Right forelimb (tissue), 1 donor: ENCODE measurements at places on chromosomes 12 and 14.
A peak's percentile ranks its signal among the peaks of the same experiment; 100 is the strongest.

- DNase-seq, result no peak
Observed at GRCh38 chr12:12613344-12613743, 1.7 kb downstream of the CREBL2 start.

DNA sequence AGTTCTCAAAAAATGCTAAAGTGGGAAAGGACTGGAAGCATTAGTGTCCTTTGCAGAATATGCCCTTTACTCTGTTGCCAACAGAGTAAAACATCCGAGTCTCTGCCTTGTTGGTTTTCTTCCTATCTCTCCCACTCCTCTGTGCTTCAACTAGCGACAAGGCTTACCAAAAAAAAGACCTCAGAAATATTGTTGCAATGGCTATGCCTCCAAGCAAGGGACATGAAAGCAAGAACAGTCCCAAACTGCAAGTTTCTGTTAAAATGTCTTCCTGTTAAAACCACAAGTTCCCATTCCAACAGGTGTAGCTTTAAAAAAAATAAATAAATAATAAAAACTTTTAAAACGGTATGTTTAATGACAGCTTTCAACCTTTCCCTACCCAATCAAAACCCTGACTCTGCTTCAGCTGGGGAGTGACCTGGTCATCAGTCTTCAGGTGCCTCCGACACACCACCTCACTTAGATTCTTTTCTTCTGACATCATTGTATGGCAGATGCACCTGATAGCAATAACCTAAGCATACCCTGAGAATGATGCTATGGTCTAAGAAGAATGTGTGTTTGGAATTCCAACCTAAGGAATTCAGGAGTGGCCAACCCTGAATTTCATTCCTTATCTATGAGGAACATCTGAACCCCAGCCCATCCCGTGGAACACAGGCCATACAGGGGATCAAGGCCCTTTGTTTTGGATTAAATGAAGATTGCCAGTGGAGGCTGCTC lies 81.0 kb downstream of the RPS29 start:
- no peak for DNase-seq

- DNase-seq, result no peak
Observed at GRCh38 chr12:2751230-2751629, 43.5 kb upstream of the FKBP4 start.

DNA sequence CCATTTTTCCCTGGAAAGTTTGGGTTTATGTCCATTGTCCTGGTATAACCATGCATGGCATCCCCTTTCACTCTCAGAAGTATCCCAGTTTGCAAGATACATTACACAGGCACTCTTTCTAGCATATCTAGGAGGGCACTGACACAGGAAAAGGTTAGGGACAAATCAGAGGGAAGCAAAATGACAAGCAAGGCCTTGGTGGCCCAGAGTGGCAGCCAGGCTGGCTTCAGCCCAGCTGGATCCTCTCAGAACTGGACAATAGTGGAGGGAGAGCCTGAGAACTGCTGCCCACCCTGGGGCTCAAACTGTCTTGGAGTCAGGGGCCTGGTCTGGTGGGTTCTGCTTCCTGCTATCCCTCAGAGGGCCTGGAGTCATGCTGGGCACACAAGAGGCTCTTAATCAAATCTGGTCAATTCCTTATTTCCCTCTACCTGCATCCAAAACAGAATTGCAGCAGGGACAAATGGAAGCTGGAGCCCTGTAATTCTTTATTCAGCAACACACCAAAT lies 2.6 kb downstream of the VDR start:
- no peak for DNase-seq

GRCh38 chr12:41531147-41531829 lies 343.2 kb downstream of the PDZRN4 start:
- peak; percentile 64 for DNase-seq

DNA sequence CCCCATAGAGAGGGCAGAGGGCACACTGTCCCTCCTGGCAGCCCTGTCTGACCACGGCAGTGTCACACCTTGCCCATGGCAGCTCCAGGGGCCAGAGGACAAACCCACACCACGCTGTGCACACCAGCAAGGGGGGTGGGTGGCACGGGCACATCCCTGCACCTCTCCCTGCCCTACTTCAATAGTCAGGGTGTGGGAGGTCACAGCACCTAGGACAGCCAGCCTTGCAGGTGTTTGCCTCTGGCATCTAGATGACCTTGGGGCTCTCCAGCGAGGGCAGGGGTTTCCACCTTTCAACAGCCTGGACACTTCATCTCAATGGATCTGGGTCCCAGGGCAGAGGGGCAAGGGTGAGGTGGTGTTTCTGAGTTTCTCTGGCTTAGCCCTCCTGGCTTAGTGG lies 69.2 kb downstream of the LGMN start:
- DNase-seq, result peak; percentile 26

DNA sequence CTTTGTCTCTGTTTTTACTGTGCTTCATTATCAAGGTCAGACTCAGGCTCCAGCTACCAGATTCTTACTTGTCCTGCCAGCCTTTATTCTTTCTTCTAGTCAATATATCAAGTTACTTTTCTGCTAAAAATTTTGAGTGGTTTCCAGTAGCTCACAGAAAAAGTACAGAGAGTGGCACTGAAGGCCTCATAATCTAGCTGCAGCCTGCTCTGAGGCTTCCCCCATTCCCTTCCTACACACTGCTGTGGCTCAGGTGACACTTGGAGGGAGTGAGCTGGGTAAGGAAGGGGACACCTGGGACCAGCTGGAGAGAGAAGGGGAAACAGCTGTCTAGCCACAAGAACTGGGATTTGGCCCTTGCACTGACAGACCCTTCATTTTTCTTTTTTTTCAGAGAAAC lies 25.4 kb downstream of the TTC6 start:
- DNase-seq, result no peak

DNA sequence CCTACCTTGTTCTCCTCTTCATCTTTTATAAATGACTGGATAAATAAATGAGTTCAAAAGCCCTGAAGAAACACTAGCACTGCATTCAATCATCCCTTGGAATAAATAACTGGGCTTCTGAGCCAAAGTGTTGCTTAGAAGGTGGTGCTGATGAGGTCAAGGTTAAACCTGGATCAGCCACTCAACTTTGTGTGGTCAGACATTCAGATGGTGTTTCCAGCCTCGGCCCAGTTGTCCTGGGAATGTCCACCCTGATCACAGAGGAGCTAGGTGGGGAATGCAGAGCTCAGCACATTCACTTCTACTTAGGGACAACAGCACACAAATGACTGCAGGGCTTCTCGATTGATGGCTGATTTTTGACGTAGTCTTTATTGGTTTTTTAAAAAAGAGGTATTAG lies 88.7 kb downstream of the SLC8A3 start:
- DNase-seq, result no peak

DNA sequence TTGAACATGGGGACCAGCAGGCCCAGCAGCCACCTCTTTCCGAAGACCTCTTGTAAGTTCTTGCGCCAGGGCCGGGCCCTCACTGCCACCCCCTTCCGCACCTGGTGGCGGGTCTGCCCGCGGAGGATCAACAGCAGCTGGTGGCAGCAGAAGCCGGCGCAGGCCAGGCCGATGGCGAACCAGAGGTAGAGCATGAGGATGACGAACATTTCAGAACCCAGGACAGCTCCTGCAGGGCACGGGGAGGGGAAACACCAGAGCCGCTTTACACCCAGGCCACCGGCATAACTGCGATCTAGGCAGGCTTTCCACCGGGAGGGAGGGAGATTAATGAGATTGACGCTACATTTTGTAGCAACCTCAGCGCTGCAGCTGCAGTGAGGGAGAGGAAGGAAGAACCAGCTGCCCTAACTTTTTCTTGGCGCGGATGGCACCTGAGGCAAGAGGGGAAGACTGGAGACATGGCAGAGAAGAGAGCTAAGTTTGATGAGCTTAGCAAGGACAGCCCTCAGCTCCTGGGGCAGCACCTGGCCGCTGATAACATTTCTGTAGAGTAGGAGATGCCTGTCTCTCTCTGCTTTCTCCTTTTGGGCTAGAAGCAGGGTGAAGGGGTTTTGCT lies 7.8 kb downstream of the ZDHHC22 start:
- peak; percentile 82 for DNase-seq

- DNase-seq, result no peak
Observed at GRCh38 chr14:65738339-65738738, 325.8 kb downstream of the FUT8 start.

DNA sequence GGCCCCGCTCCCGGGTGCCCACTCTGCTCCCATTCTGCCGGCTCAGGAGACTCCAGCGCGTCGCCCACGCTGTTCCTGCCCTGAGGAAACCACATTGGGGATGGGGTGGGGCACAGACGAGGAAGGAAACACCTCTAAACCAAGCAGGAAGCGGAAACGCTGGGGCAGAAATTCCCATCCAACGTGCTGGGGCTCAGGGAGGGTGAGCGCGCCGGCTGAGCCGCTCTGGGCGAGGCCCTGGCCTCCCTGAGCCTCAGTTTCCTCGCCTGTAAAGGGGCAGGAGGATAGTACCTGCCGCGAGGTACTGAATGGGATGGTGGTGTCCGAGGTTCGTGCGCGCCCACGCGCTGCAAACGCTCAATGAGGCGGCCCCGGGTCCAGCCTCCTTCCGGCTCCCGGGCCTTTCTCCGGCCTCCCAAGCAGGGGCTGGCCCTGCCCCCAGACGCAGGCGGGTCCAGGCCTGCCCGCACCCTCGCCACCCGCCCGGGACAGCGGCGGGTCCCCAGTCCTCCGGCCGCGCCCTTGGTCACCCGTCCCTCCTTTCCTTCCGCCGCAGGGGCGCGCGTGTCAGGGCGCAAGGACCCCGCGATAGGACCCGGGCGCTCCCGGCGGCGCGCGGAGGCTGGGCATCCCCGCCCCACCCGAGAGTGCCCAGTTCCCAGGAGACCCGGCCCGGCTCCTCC lies 673 bp downstream of the BEGAIN start:
- peak; percentile 75 for DNase-seq
